ENCODE measurements at places on chromosomes 11 and 22.

- DNase-seq, result no peak
These were observed 172.8 kb downstream of the KCNA4 start for GRCh38 chr11:29844031-29844430.

GRCh38 chr11:92852946-92853345 lies 116.5 kb upstream of the MTNR1B start:
- DNase-seq, result no peak

DNA sequence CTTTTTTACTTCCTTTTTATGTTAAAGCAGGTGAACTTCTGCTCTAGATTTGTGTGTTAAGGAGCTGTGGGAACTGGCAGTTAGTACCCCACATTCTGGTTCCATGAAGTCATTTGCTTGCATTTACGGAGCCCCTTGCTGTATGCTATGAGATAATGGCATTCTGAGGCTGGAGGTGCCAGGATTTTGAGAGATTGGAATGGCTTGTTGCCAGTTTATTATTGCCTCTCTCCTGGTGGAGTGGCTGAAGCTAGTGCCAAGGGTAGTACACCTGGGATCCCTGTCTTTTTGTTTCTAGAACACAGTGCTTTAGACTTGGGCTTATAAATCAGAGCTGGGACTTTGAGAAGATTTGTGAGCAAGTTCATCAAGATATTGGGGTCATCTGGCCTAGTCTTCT lies 73.8 kb downstream of the STIM1 start:
- DNase-seq, result no peak

- DNase-seq, result no peak
These were observed 157.5 kb upstream of the E2F8 start for GRCh38 chr11:19398273-19398672.

GRCh38 chr11:534396-535209 lies 773 bp downstream of the HRAS start:
- no peak for DNase-seq

DNA sequence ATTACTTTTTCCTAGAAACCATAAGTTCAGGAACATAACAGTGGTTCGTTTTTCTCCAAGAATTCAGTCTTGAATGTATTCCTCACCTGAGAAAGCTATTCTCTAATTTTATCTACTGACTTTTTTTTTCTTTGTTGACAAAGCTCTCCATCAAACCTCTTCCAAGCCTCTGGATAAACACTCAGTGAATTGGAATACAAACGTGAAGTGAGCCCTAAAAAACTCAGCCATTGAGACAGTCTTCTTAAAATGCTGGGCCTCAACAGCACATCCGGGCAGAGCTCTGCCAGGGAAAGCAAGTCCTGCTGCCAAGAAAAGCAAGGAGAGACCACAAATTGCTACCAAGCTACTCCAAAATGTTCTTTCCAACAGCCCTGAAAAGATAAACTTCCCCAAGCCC lies 7.7 kb upstream of the SLC1A2 start:
- no peak for DNase-seq

- no peak for DNase-seq
These were observed 18.4 kb downstream of the NEAT1 start for GRCh38 chr11:65440831-65441499.

DNA sequence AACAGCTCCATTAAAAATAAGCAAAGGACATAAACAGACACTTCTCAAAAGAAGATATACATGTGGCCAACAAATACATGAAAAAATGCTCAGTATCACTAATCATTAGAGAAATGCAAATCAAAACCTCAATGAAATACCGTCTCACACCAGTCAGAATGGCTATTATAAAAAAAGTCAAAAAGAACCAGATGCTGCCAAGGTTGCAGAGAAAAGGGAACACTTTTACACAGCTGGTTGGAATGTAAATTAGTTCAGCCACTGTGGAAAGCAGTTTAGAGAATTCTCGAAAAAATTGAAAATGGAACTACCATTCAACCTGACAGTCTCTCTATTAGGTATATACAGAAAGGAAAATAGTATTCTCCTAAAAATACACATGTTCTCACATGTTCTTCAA lies 102.4 kb upstream of the FIBIN start:
- no peak for DNase-seq

GRCh38 chr11:111388842-111389241 lies 9.8 kb upstream of the POU2AF1 start:
- DNase-seq, result no peak

DNA sequence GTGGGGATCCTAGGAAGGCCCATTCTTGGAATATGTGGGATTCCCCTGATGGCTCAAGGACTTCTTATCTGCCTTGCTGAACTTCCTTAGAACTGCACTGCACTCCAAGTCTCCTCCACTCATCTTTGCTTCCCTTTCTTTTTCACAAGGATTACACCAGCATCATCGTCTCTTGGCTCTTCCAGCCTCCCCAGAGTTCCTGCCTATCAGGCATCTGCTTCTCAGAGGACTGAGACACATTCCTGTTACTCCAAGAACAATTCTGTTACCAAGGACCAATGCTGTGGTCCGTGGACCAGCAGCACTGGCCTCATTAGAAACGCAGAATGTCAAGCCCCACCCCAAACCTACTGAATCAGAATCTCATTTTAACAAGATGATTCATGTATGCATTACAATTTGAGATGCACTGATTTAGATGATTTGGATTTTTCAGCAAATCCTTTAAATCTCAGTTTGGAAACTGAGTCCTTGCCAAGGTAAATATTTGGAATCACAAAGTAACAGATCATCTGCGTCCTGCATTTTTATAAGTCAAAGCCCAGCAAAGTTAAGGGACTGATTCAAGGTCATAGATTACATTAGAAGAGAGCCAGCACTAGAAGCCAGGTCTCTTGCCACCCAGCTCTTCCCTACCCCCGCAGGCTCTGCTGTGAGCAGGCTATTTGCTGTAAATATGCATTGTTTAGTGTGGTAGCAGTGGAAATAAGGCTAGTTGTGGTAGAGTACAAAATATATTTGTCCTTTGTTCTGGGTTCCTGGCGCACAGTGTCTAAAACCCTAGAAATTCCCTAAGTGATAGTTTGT lies 110.9 kb downstream of the SWAP70 start:
- no peak for DNase-seq

DNA sequence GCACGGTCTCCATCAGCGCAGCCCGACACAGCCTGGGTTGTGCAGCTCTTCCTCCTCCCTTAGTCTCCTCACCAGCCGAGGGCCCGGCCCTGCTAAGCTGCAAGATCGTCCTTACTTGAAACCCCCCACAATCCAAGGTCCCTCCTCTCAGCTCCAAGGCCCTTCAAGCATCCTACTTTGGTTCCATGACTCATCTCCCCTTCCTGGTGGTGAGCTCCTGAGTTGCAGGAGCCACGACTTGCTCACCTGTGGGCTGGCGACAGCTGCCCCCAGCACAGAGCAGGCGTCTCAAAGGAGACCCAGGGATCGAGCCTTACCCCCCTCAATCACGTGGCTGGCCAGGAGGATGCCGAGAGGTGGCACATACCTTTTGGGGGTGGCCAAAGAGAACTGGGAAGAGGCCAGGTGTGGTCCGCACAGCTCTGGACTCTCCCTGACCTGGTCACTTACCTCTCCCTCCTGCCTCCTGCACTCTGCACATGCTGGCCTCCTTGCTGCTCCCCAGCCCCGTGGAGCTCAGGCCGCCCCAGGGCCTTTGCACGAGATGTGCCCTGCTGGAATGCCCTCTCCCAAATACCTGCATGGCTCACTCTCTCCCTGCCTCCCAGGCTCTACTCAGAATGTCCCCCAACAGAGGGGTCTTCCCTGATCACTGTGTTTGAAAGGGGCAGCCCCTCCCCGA lies 35.2 kb upstream of the FADD start:
- DNase-seq, result no peak

DNA sequence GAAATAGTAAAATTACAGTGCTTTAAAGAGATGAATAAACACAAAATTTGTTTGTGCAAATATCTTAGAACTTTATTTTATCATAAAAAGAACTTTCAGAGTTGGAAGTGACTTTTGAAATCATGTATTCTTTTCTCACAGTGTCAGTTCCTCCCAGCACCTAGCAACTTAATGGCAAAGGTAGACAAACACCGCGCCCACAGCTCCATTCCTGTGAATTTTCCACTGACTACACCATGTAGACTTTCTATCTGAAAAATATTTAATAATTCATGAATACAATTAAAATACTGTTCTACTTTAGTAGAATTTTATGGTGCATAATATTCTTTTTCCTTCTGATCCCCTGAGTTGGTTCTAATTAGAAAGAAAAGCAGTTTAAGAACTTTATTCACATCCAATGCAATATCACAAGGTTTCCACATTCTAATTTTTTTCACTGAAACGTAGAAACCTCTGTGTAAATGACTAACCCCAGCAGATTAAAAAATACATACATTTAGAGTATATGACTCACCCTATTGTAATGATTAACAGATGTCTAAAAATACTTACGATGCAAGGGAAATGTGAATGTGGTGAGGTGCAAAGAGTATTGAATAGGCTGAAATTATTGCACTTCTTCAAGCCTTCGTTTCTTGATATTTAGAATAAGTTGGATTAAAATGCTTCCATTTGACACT lies 218.2 kb upstream of the CCDC179 start:
- DNase-seq, result no peak

DNA sequence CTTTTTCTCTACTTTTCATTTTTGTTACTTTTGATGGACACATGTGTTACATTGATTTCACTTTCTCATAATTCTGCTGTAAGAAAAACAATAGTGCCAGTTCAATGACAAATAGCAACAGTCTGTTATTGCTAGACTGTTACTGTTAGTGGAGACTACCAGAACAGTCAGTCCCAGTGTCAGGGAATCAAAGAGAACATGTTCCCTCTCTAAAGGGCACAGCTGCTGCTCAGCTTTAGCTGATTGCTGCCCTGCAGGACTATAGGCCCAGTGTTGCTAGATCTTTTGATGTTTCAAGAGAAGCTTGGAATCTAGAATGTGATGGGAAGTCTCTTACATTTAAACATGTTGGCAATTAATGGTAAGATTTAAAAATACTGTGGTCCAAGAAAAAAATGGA lies 3.4 kb downstream of the BIRC3 start:
- DNase-seq, result no peak

DNA sequence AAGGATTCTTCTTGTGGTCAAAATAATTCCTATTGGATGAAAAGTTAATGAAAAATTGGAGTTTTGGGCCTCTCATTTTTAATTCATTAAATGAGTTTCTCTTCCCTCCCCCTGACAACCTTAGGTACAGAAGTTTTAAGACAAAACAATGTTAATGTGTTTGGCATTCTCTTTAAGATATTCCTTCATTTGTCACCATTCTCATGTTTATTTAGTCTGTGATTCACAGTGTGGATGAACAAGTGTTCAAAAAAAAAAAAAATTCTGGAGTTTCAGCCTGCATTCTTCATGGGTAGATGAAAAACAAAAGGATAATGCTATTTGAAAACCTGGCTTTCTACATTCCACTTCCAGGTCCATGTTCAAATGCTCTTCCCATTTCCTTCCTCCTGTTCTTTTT lies 172.6 kb upstream of the LUZP2 start:
- DNase-seq, result no peak

DNA sequence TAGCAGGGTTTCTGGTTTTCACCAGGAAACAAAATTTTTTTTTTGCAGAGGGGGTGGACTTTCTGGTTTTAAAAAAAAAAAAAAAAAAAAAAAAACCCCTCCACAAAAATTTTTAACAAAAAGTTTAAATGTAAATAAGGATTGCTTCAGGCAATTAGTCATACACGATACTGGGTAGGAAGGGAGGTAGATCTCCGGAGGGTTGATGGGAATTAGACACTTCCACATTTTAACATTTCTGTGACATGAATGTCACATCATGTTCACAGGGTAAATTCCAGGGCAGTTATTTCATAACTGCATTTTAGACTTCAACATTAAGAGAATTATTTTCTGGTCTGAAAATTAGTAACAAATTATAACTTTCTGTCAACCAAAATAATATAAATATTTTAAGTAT lies 15.9 kb downstream of the NUP98 start:
- DNase-seq, result no peak

- no peak for DNase-seq
These were observed 16.2 kb downstream of the PAAF1 start for GRCh38 chr11:73893041-73893440.

GRCh38 chr11:67301313-67301921 lies 1.9 kb upstream of the SSH3 start:
- DNase-seq, result no peak

DNA sequence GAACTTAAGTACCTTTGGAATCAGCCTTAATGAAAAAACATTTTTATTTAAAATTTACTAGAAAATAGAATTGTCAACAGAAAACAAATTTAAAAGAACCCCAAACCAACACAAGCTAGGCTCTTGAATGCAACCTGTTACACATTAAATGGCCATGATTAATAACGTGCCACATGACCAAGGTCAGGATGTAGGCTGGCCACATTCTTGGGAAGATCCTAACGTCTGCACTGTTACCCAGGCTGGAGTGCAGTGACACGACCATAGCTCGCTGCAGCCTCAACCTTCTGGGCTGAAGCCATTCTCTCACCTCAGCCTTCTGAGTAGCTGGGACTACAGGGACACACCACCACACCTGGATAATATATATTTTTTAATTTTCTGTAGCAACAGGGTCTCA lies 126.4 kb upstream of the APOA1 start:
- no peak for DNase-seq

GRCh38 chr11:72753341-72754148 lies 1.3 kb upstream of the ARAP1 start:
- no peak for DNase-seq

DNA sequence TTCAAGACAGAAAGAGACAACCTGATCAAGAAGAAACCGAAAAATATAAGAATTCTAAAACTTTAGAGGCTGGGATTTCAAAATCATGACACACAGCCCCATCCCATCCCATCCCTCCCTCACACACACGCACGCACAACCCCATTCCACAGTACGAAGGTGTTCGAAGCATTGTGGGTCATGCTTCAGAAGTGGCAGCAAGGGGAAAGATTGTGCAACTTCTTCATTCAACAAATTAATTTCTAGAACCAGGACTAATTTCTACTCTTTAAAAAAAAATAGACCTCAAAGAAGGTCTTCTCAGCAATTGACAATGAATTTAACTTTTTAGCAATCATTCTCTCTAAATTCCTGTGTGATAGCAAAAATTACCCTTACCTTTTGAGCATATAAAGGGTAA lies 867 bp downstream of the SPA17 start:
- no peak for DNase-seq

DNA sequence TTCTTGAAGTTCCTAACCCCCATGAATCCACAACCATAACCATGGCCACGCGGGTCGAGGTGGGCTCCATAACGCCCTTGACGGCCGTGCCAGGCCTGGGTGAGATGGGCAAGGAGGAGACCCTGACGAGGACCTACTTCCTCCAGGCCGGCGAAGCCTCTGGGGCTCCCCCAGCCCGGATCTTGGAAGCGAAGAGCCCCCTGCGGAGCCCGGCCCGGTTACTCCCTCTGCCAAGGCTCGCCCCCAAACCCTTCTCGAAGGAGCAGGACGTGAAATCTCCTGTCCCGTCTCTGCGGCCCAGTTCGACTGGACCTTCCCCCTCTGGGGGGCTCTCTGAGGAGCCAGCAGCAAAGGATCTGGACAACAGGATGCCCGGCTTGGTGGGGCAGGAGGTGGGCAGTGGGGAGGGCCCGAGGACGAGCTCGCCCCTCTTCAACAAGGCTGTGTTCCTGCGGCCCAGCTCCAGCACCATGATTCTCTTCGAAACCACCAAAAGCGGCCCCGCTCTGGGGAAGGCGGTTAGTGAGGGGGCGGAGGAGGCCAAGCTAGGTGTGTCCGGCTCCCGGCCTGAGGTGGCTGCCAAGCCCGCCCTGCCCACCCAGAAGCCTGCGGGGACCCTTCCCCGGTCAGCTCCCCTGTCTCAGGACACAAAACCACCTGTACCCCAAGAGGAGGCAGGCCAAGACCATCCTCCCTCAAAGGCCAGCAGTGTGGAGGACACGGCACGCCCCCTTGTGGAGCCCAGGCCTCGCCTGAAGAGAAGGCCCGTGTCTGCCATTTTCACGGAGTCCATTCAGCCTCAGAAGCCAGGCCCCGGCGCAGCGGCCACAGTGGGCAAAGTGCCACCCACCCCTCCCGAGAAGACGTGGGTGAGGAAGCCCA lies 75.7 kb downstream of the KIAA1671 start:
- no peak for DNase-seq

Measured in stimulated activated CD4-positive, alpha-beta T cell treated with anti-CD3 and anti-CD28 coated beads, Interleukin-1b, Interleukin-23, amount 100 ng/mL, for 1 hour (primary cell).